Panc1 (cell line): ENCODE measurements at places on chromosomes 5 and 9.
A peak's percentile ranks its signal among the peaks of the same experiment; 100 is the strongest.

DNA sequence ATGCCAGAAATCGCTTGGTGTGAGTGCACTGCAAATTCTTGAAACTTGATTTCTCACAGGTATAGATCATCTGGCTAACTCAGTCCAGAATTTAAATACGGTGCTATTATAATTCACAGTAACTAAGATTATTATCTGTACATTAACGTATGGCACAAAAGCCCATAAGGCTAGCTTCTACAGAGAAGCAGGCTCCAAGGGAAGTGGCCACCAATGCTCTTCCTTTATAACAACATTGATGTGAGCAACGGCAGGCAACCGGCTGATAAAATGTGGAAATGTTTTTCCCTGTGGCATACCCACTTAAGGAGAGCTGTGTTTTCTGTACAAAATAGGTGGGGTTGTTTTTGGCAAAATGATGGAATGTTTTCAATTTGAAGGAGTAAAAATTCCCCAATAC, 35.7 kb downstream of the SEMA4D start:
- no peaks in the 10 kb centered on the region for H3K36me3 ChIP-seq
- no peak overlapping the region for H3K27ac ChIP-seq
- no peaks in the 10 kb centered on the region for H3K4me1 ChIP-seq
- no peaks in the 10 kb centered on the region for H3K27me3 ChIP-seq

GRCh38 chr5:59117320-59117719, 534.4 kb downstream of the RAB3C start:
- no peaks in the 10 kb centered on the region for H3K4me1 ChIP-seq
- H3K27ac ChIP-seq: no peak overlapping the region

- H3K27ac ChIP-seq: peak overlapping the region; percentile 2; the same call in 1 of the 2 replicates
- no peaks in the 10 kb centered on the region; the same call in 1 of the 2 replicates for H3K36me3 ChIP-seq
- DNase-seq: no peak
Observed at GRCh38 chr9:124735121-124735520, 36.0 kb downstream of the NR6A1 start.

DNA sequence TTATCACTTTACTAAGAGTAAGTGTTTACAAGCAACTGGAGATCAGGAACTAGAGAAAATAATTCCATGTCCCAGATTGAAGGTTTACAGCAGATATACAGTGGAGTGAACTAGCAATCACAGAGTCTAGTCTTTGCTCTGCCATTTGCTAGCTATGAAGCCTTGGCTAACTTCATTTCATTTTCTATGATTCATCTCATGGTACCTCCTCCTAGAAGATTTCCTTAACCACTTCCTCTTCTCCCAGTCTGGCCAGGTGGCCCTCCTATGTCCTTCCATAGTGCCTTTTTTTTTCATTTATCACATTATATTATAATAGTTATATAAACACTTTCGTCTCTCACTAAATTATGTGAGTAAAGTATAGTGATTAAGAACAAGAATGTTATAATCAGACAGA, 52.1 kb downstream of the GRIA1 start:
- no peaks in the 10 kb centered on the region for H3K36me3 ChIP-seq
- H3K4me3 ChIP-seq: no peak overlapping the region
- no peaks in the 10 kb centered on the region for H3K4me1 ChIP-seq
- no peaks in the 10 kb centered on the region for H3K27me3 ChIP-seq
- no peak overlapping the region for H3K27ac ChIP-seq

GRCh38 chr9:127112056-127112455, 10.4 kb downstream of the ANGPTL2 start:
- no peak overlapping the region for H3K4me3 ChIP-seq
- H3K4me1 ChIP-seq: no peaks in the 10 kb centered on the region; the same call in 1 of the 2 replicates
- H3K27me3 ChIP-seq: no peaks in the 10 kb centered on the region

DNA sequence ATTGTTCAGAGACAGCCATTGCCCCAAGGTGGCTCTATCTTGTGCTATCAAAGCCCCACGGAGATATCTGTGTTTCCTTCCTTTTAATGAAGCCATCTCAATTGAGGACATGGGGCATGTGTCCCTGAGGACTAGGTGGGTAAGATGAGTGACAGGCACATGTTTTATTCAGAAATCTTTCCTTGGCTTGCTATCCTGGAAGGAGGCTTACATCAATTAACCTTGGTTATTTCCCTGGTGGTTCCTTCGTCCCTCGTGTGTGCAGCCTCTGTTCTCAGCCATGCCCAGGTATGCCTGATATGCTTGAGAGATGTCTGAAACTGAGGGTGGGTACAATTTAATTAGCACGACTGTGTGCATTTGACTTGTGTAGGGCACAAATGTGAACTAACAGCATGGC, 102.2 kb upstream of the TUT7 start:
- H3K27ac ChIP-seq: no peak overlapping the region
- no peak for DNase-seq
- H3K4me1 ChIP-seq: no peaks in the 10 kb centered on the region
- H3K27me3 ChIP-seq: no peaks in the 10 kb centered on the region

GRCh38 chr5:109690975-109691574, 1.3 kb downstream of the MAN2A1 start:
- peaks cover 16% of the 10 kb centered on the region for H3K4me1 ChIP-seq
- H3K36me3 ChIP-seq: no peaks in the 10 kb centered on the region; the same call in 1 of the 2 replicates
- H3K27me3 ChIP-seq: no peaks in the 10 kb centered on the region
- DNase-seq: no peak
- H3K4me3 ChIP-seq: peak overlapping the region; percentile 65
